ENCODE measurements at places on chromosomes 6 and 20.
A peak's percentile ranks its signal among the peaks of the same experiment; 100 is the strongest.

- no peak for DNase-seq
These were observed 10.2 kb downstream of the COL10A1 start for GRCh38 chr6:116115781-116116180.

DNA sequence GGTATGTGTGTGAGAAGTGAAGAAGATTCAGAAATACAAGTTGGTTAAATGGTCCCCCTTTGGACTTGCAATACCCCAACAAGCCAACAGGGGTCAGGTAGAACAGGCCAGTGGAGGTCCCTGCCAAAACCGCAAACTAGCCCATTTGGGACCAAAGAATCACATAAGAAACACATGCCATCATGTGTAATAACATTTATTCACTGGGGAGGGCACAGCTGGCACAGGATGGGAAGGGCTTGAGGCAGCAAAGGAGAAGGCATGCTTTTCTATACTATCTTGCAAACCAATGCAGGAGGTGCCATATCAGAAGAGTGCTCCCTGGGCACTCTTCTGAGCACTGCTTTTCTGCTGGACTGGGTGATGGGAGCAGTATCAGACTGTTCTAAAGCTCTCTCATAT lies 116.1 kb upstream of the TRAF3IP2 start:
- DNase-seq: no peak

GRCh38 chr20:34037121-34037520 lies 43.4 kb downstream of the RALY start:
- DNase-seq: peak; percentile 15

- no peak for DNase-seq
These were observed 83.2 kb upstream of the NOX3 start for GRCh38 chr6:155538708-155539390.

- DNase-seq: no peak
These were observed 21.0 kb upstream of the RIN2 start for GRCh38 chr20:19737025-19737424.

- DNase-seq: no peak
These were observed 12.4 kb upstream of the ZSCAN9 start for GRCh38 chr6:28212510-28213212.

- no peak for DNase-seq
These were observed 682 bp upstream of the ZSCAN9 start for GRCh38 chr6:28224131-28225055.

DNA sequence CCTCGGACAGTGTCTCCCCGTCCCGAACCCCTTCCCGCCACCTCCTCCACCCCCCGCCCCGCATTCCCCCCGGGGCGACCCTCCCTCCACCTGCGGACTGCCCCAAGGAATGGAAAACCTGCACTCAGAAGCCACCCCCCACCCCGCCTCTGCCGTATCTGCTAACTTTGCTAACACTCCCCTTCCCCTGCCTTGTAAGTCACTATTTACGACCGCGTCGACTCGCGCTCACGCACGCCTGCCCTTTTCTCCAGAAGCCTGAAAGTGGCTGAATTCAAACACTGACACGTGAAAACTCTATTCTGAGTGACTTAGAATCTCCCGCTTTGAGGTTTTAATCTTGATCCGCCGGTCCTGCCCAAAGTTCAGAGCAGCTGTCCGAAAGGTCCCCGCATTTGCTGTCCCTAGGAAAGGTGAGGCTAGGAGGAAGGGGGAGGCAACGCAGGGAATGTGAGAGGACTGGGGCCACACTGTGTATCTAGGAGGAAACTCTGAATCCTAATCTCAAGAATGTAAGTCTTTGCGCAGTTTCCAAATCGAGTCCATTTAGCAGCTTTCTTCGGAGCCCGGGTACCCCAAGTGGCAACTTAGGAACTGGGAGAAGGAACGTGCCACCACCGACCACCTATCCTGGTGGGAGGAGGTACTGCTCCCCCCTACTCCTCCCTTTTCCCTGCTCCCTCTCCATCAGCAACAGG lies 9.3 kb upstream of the POU3F2 start:
- DNase-seq: no peak
